ENCODE measurements at places on chromosomes 16 and 17.

GRCh38 chr17:5533486-5534315 lies 47.3 kb downstream of the MIS12 start:
- DNase-seq: no peak

- no peak for DNase-seq
Measured at GRCh38 chr17:30196504-30196903, 39.0 kb downstream of the SLC6A4 start.

- no peak for DNase-seq
Measured at GRCh38 chr16:87407511-87408112, 15.5 kb downstream of the MAP1LC3B start.

DNA sequence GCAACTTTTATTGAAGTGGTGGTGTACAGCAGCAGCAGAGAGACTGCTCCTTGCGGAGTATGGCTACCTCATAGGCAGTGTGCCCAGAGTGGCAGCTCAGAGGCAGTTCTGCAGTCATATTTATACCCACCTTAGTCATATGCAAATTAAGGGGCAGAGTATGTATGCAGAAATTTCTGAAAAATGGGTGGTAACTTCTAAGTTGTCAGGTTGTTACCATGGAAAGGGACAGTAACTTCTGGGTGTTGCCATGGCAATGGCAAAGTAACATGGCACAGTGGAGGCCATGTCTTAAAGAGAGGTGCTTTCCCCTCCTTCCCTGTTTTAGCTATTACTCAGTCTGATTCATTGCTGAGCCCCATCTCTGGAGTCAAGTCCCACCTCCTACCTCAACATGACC lies 53.4 kb downstream of the MEOX1 start:
- peak; percentile 59 for DNase-seq

GRCh38 chr17:70022175-70022574 lies 52.9 kb upstream of the KCNJ16 start:
- no peak for DNase-seq

GRCh38 chr16:58053682-58054005 lies 28.1 kb downstream of the MMP15 start:
- no peak for DNase-seq

GRCh38 chr17:28470266-28470913 lies 3.1 kb upstream of the SLC13A2 start:
- DNase-seq: no peak

- DNase-seq: no peak
Measured at GRCh38 chr17:61023996-61024395, 346.3 kb downstream of the BCAS3 start.

GRCh38 chr16:5379954-5380353 lies 282.4 kb upstream of the EEF2KMT start:
- no peak for DNase-seq

DNA sequence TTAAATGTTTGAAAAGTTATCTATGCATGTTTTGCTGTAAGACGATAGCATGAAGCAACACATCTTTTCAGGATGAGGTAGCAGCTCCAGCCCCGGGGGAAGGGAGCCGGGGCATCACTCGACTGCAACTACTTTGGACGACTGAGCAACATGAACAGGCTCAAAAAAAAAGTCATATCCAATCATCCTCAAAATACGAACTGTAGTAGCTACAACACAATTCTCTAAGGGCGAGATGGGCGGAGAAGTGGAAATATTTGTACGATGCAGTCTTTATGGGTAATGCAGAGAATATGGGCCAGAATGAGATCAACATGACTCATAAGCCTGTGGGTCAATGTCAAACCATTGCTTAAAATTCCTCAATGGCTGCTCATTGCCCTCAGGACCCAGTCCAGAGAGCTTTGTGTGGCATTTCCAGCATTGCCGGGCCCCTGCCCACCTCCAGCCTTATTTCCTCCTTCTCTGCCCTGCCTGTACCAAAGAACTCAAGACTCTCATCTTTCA lies 17.7 kb upstream of the SMURF2 start:
- no peak for DNase-seq

GRCh38 chr16:28308794-28309584 lies 16.7 kb downstream of the SBK1 start:
- no peak for DNase-seq

DNA sequence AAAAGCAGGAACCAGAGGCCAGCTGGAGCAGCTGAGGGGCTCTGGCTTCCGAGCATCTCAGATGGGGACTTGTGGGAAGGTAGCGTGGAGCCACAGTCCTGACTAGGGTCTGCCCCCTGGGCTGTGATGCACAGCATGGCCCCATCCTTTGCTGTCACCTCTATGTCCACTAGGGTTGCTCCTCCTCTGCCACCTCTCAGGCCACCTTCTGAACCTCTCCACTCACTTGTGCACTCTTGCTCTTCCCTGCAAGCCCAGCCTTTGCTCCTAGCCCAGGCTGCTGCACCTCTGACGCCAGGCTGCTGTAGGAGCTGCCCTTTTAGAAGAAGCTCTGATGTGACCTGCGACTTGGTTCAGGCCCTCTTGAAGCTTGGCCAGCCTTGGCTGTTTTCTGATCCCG lies 24.3 kb upstream of the SMPD3 start:
- no peak for DNase-seq

- DNase-seq: no peak
Measured at GRCh38 chr17:60823515-60823914, 145.9 kb downstream of the BCAS3 start.

DNA sequence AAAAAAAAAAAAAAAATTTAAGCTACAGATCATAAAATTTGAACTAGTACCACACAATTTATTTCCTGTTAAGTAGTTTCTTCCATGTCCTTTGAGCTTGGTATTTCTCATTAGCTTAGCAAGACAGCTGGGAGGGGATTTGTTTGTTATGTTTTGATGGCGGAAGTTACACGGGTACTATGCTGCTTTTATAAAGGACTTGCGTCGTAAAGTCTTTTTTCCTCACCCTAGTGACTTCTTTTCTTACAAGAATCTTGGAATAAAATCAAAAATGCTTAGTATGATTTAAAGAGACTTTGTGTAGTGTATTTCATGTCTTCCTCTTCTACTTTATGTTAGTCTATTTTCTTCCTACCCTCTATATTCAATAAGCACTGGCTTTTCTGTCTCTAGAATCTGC lies 89.1 kb downstream of the NLK start:
- DNase-seq: no peak

GRCh38 chr17:21298983-21299519 lies 14.5 kb downstream of the MAP2K3 start:
- no peak for DNase-seq

GRCh38 chr17:19897090-19897837 lies 29.5 kb upstream of the ULK2 start:
- DNase-seq: no peak

GRCh38 chr17:62724398-62725146 lies 83.5 kb downstream of the MARCHF10 start:
- DNase-seq: peak; percentile 80

DNA sequence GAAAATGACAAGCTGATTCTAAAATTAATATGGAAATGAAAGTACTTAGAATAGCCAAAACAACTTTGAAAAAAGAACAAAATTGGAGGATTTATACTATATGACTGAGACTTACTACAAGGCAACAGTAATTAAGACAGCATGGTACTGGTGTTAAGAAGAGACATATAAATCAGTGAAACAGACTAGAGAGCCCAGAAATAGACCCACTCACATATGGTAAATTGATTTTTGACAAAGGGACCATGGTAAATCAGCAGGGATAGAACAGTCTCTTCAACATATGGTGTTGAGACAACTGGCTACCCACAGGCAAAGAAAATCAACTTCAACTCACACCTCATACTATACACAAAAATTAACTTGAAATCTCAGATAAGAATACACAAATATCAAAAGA lies 12.9 kb downstream of the CMC2 start:
- no peak for DNase-seq

- DNase-seq: no peak
Measured at GRCh38 chr16:88702371-88703210, 3.6 kb downstream of the RNF166 start.

DNA sequence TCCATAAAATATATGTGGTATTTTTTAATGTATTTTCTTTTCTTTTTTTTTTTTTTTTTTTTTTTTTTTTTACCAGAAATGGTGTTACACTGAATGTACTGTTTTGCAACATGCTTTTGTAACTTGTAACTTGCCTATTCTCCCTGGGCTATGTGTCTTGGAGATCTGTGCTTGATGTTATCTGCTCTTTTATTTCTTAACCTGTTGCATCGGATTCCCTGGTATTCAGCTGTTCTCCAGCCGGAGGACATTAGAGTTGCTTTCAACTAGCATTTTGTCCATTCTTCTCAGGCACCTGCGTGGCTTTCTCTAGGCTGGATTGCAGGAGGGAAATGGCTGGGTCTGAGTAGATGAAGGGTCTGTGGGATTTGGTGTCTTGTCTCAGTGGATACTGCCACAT lies 47.4 kb downstream of the KATNIP start:
- no peak for DNase-seq

- no peak for DNase-seq
Measured at GRCh38 chr16:27286451-27286850, 17.9 kb upstream of the NSMCE1 start.

DNA sequence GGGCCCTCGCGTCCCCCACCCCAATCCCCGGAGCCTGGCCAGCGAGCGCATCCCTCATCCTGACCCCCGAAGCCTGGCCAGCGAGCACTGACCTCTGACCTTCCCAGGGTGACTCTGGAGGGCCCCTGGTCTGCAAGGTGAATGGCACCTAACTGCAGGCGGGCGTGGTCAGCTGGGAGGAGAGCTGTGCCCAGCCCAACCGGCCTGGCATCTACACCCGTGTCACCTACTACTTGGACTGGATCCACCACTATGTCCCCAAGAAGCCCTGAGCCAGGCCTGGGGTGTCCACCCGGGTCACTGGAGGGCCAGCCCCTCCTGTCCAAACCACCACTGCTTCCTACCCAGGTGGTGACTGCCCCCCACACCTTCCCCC lies 2.3 kb downstream of the TPSD1 start:
- no peak for DNase-seq

- DNase-seq: no peak
Measured at GRCh38 chr17:77371888-77372443, 231.2 kb downstream of the SEC14L1 start.

DNA sequence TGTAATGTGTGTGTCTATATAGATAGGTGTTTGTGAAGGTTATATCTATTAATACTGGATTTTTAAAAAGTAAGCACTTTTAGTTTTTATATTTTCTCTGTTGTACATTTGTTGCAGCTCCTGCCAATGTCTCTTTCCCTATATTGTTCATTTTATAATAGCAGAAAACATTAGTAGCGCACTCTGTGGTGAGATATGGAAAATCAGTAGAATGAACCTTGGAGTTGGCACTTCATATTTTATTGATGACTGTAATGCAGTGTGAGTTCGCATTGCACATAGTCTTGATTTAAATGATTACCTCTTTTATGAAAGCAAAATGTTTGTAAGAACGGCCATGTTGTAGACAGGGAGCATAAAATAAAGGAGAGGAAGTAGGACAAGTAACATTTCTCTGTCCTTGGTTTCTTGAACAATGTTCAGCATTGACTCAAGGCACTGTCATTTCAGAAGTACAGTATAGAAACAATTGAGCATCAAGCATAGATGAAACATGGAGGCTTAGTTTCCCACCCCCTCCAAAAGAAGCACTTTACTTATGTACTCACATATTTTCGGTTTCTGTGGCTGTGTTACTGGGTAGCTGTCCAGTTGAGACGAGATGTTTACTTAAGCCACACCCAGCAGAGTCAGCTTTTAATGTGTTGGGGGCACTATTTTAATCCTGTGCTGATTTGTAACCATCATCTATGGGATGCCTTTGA lies 74.0 kb downstream of the TANC2 start:
- no peak for DNase-seq

DNA sequence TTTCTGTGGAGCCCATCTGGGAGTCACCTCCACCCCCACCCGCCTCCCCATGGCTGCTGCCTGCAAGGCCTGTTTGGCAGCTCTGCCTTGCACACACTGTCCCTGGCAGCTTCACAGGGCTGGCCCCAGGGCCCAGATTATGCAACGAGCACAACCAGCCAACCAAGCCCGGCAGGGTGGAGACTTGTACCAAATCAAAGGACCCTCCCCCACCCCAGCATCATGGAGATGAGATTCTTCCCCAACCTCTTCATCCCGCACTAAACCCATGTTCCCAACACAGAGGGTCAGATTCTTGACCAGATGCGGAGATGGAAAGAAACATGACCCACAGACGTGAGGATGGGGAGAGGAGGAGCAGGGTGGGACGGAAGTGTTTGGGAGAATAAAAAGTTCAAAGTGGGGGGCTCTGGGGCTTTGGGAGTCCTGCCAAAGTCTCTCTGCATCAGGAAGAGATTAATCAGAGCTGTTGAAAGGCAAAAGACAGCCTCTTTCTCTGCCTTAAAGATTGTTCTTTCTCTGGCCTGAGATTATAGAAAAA lies 3.8 kb downstream of the SMARCD2 start:
- DNase-seq: no peak

- DNase-seq: no peak
Measured at GRCh38 chr17:62741290-62741689, 66.8 kb downstream of the MARCHF10 start.

DNA sequence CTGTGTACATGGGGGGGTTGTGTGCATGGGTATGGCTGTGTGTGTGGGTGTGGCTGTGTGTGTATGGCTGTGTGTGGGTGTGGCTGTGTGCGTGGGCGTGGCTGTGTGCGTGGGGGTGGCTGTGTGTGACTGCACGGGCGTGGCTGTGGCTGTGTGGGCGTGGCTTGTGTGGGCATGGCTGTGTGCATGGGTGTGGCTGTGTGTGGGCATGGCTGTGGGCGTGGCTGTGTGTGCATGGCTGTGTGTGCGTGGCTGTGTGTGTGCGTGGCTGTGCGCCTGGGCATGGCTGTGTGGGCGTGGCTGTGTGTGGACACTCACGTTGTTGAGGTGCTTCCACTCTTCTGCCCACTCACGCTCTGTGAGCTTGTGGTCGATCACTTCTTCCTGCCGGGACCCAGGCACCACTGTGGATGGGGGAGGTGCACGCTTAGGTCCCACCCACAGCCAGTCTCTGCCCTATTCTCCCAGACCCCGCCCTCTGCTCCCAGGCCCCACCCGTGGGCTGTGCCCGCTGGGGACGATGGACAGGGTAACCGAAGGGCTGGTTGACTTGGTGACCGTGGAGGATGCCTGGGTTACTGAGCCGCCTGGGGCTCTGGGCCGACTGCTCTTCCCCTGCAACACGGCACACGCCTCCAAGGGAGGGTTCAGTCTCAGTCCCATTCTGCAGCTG lies 16.0 kb upstream of the PABPN1L start:
- DNase-seq: no peak

GRCh38 chr16:17273142-17273561 lies 197.6 kb downstream of the XYLT1 start:
- peak; percentile 12 for DNase-seq

GRCh38 chr17:66975614-66976378 lies 11.3 kb downstream of the CACNG4 start:
- DNase-seq: no peak

- DNase-seq: no peak
Measured at GRCh38 chr17:78804777-78805176, 22.7 kb upstream of the CYTH1 start.

- no peak for DNase-seq
Measured at GRCh38 chr17:66849851-66850580, 15.1 kb downstream of the CACNG5 start.

- no peak for DNase-seq
Measured at GRCh38 chr16:56294579-56294978, 103.3 kb downstream of the GNAO1 start.

All from stimulated activated CD4-positive, alpha-beta T cell treated with anti-CD3 and anti-CD28 coated beads, Interleukin-4, amount 100 ng/mL, for 48 hours (primary cell).